Activated CD8-positive, alpha-beta memory T cell treated with anti-CD3 and anti-CD28 coated beads for 4 hours (primary cell): ENCODE measurements at places on chromosomes 2 and 18.
A peak's percentile ranks its signal among the peaks of the same experiment; 100 is the strongest.

GRCh38 chr2:111053825-111054515, 66.7 kb upstream of the BCL2L11 start:
- no peak for DNase-seq

- no peak for DNase-seq
Observed at GRCh38 chr2:76930056-76930744, 592.0 kb downstream of the LRRTM4 start.

DNA sequence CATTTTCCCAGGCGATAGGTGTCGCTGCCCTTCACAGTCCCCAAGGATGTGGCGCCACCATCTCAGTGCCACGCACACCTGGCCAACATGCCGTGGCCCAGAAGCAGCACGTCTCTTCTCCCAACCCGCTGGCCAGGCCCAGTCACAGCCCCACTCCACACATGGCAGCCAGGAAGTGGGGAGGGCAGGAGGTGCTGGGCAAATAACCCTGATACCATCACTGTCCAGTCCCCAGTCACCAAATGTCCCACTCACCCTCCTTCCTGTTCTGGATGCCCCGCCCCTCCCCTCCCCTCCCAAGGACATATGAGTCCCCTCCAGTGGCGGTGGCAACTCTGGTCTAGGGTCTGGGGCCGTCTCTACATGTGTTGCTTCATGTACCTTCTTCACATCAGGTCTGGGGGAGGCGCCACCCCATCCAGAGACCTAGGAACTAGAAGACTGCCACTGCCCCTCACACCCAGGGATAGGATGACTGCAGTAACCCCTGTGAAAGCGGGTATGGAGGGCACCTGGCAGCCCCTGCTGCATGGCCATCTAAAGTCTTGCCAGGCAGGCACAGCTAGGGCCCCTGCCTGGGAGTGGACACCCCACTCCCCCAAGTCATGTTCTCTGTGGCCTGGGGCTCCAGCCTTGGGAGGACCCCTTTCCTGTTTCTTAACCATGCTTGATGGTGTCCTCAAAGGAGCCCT, 7.3 kb upstream of the CAPN10 start:
- no peak for DNase-seq

- DNase-seq = no peak
Observed at GRCh38 chr18:35983818-35984217, 11.3 kb downstream of the RMP24 start.

DNA sequence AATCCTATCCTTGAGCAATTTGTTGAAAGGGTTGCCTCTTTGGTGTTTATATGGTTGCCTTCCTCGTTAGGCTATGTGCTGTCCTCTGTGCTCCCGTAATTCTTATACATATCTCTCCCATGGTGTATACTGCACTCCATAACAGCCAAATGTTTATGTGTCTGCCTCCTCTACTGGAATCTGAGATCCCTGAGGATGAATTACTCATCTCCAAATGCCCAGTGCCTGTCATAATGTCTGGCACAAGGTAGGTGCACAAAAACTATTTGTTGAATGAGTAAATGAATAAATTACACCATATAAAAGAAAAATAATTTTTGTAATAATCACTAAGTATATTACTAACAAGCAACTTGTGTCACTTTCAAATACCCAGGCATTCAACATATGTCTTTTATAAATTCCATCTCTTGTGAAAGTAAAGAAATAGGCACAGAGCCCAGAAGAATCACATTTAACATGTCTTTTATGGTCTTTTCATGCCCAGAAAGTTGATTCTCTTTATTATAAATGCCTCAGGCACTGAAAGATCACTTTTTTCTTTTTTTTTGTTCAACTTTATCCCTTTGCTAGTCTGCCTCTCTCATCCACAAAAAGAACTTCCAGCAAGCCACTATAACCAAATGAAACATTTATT, 164.9 kb downstream of the CCDC148 start:
- no peak for DNase-seq

GRCh38 chr18:39675368-39675767, 2109.8 kb upstream of the CELF4 start:
- DNase-seq = no peak

DNA sequence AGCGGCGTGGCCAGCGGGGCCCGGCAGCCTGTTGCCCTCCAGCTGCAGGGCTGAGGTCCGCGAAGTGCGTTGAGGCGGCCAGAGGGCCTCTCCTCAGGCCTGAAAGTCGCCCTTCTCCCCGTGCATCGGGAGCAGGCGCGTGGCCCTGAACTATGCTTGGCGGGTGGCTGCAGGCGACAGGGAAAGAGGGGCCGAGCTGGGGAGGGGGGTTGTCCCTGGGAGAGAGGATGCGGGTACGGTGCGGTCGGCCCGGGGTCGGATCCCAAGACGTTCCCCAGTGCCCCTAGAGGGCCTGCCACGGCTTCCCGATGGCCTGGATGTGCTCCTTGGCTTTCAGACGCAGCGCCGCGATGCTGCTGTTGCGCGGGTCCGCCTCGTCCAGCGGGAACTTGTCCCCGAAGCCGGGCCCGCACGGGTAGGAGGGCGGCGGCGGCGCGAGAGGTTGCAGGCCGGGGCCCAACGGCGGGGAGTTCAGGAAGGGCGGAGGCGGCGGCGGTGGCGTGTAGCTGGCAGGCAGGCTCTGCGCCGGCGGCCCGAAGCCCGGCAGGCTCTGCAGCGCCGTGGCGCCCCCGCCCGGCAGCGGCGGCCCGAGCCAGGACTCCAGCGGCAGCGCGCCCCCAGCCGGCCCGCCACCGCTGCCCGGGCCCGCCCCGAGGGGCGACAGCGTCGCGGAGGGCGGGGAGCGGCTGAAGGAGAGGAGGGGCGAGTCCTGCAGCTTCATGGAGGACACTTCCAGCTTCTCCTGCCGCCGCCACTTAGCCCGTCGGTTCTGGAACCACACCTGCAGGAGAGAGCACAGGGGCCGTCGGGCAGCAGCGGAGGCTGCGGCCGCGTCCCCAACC, 4.3 kb downstream of the RAX start:
- DNase-seq = no peak

- DNase-seq = no peak
Observed at GRCh38 chr2:23120161-23120560, 264.8 kb upstream of the KLHL29 start.

GRCh38 chr2:219174801-219175200, 1.9 kb downstream of the CNPPD1 start:
- no peak for DNase-seq

DNA sequence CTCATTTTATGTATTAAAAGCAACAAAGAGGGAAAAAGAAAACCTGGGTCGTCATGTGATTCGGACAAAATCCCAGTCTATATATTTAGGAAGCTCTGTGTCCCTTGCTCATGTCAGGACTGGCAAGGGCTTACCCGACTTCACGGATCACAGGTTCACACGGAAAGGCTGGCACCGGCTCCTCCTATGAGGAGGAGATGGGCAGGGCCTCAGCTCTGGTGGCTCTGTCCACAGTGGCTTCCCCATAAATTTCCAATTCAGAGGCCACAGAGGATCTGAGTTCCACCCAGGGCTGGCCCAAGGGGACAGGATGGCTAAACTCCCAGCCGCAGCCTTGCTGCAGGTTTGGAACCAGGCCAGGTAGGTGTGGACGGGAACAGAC, 186.8 kb downstream of the BCL2 start:
- no peak for DNase-seq

- no peak for DNase-seq
Observed at GRCh38 chr2:170375192-170375591, 197.2 kb downstream of the MYO3B start.

- no peak for DNase-seq
Observed at GRCh38 chr18:69447886-69448285, 47.2 kb downstream of the DOK6 start.

DNA sequence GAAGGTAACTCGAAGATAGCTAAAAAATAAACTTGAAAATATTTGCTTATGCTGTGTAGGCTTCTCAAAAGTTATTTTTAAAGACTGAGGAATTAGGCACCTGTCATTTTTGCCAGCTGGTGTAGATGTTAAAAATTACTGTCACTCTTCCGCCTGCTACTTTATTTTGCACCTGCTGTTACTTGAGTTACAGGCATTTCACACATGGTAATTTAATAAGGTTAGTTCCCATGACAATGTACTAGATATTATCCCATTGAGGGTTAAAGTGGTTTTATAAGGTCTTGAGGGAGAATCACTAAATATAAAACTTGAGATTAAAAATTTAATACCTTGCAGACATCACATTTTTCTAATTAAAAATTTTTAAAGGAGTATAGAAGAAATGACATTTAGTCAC, 26.6 kb downstream of the MYL1 start:
- no peak for DNase-seq

GRCh38 chr2:107384422-107384821, 442.3 kb upstream of the RGPD4 start:
- DNase-seq = no peak

DNA sequence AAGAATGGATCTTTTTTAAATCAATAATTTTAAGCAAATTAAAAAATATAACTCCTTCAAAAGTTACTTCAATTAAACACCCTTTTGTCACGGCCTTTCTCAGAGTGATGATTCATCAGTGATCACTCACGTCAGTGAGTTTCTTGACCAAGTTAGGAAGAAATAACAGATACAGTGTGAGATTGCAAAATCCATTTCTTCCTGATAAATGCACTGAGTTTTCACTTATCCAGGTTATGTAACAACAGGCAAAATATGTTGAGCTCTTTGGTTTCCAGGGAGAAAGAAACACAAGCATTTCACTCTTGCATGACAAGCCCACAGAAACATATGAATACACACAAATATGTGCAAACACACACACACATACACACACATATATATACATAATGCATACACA, 195.9 kb upstream of the CYRIA start:
- no peak for DNase-seq

DNA sequence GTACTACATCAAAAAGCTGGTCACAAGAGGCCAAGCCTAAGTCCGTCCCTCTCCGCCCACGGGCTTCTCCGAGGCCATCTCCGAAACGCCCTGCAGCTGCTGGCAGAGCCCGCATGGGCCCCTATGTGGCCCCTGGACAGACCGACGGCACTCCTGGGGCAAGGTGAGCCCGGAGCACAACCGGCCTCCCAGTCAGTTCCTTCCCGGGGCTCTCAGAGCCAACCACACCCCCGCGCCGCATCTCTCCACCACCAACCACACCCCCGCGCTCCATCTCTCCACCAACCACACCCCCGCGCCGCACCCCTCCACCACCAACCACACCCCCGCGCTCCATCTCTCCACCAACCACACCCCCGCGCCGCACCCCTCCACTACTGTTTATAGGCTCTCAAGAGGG, 93.5 kb downstream of the ZNF516 start:
- DNase-seq = no peak

DNA sequence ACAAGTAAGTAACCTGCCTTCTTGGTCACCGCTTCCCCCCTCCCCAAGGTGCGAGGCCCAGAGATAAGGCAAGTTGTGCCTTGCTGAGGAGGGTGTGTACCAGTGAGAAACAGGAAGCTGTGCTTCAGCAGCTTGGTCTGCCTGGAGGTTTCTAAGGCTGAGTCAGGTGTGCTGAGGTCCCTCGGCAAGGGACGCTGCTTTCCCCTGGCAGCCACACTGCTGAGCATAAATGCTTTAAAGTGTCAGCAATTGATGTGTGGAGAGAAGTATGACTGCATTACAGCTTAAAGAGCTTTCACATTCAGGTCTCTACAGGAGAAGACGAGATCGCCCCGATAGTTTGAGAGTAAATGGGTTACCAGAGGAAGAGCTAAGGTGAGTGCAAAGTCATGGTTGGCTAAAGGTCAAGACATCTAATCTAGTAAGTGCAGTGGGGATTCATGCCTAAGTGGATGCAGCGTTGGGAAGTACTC, 86.9 kb downstream of the LIMS1 start:
- DNase-seq = peak; percentile 50

GRCh38 chr2:161165266-161165665, 5.0 kb downstream of the TANK start:
- no peak for DNase-seq
